Panc1 (cell line): ENCODE measurements at places on chromosomes 13 and 19.

DNA sequence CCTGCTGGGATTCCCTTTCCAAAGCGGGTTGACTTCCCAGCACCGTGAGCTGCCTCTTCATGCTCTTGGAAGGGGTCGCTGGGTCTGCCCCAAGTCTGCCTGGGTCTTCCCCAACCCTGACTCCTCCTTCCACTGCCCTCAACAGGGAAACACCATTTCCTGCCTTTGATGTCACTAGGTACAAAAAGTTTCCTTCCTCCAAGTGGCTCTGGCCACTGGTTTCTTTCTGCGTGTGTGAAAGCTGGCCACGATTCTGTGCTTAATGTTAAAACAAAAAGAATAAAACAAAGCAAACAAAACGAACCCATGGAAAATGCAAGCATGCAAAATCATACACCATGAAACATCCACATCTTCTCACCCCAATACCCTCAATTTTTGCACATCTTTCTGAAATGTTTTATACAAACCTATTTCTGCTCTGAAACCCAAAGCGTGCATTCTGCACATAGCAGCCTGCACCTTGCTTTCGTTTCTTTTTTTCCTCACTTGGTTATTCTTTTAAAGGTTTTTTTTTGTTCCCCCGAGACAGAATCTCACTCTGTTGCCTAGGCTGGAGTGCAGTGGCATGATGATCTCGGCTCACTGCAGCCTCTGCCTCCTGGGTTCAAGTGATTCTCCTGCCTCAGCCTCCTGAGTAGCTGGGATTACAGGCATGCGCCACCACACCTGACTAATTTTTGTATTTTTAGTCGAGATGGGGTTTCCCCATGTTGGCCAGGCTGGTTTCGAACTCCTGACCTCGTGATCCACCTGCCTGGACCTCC is 12.5 kb upstream of the TNFSF9 start:
- no peak for DNase-seq

GRCh38 chr13:40994581-40995230 is 24.4 kb downstream of the ELF1 start:
- DNase-seq = no peak

DNA sequence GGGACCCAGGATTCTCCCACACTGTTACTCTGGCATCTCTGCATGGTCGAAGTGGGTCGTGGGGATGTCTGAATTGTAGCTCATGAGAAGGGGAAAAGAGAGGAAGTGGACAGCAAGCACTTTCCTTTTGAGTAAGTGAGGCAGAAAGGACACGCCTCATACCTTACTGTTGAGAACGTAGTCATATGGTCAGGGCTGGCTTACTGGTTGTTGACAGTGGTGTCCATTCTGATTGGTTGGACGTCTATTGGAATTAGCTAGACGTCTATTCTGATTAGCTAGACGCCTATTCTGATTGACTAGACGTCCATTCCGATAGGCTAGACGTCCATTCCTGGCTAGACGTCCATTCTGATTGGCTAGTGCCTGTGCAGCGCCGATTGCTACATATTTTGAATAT is 12.4 kb downstream of the GRIN2D start:
- no peak for DNase-seq

DNA sequence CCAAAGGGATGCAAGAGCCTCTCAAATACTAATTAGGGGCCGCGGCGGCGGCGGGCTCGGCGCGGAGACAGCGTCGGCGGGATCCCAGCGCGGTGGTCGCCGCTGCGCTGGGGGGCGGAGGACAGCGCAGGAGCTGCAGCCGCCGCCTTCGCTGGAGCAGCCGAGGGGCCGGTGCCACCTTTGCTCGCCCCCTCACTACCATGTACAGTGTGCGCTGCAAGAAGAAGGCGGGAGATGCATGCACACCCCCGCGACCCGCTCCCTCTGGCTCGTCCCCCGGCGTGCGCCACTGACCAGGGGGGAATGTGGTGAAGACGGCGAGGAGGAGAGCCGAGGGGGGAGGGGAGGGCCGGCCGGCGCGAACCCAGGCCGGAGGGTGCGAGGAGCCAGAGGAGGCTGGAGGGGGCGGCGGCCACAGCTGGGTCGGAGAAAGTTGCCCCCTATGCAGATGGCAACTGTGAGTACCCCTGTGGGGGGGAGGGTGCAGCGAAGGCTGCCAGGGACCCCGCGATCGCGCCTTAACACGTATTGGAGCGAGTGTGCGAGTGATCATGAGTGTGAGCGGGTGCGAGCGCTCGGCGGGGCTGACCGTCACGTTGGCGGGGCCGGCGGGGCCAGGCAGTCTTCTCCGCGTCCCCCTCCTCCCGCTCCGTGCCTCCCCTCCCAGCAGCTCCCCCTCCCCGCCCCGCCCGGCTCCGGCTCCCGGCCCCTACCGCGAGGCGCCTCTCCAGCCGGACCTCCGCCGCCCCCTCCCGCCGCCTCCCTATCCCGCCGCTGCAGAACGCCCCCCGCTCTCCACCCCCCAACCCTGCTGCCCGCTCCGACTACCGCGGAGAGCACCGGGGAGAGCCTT is 808 bp downstream of the SLITRK5 start:
- no peak for DNase-seq

- no peak for DNase-seq
Observed at GRCh38 chr13:24636776-24637175, 43.4 kb upstream of the ATP12A start.

DNA sequence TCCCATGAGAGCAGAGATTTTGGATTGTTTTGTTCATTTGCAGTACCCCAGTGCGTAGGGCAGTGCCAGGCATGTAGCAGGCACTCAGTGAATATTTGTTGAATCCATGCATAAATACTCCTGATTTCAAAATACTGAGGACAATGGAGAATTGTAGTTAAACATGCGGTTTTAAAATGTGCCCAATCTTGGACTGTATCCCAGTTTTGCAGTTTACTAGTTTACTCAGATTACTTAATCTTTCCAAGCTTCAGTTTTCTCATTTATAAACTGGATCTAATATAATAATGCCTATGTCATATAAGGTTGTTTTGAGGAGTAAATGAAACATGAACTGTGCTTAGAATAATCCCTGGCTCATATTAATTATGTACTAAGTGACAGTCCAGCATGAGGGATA is 39.0 kb downstream of the RCBTB2 start:
- DNase-seq = no peak

- DNase-seq = no peak
Observed at GRCh38 chr19:6227156-6227935, 52.4 kb downstream of the MLLT1 start.

DNA sequence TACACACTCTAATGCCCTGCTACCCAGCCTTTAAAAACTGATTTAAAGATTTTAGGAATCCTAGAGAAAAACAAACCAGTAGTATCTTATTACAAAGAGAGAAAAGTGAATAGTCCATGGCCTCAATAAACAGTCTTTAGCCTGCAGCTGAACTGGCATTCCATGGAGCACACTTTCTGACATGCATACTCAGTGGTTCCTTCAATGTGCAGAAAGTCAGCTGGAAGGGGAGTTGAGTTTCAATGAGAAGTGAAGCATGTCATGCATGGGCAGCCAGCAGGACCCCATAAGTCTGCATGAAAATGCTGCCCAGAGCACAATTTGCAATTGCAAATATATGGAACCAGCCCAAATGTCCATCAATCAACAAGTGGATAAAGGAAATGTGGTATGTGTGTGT is 273.7 kb downstream of the UQCRFS1 start:
- no peak for DNase-seq

GRCh38 chr19:31232180-31232579 is 117.1 kb downstream of the TSHZ3 start:
- no peak for DNase-seq

GRCh38 chr19:40797963-40798682 is 868 bp upstream of the EGLN2 start:
- DNase-seq = no peak

DNA sequence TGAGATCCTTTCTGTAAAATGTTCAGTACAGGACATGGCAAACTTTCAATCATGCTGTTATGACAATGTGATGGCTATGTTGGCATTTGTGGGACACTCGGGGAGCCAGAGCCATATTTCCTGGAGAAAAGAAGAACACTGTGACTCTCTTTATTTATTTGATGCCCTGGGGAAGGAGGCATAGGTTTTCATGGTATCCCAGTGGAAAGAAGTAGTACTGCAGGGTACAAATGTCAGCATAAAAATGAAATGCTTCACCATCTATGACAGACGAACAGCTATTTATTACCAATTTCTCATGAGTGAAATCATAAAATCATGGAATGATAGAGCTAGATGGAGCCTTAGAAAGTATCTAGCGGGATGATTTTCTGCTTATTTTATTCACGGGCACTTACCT is 217.1 kb downstream of the COL4A1 start:
- DNase-seq = no peak

DNA sequence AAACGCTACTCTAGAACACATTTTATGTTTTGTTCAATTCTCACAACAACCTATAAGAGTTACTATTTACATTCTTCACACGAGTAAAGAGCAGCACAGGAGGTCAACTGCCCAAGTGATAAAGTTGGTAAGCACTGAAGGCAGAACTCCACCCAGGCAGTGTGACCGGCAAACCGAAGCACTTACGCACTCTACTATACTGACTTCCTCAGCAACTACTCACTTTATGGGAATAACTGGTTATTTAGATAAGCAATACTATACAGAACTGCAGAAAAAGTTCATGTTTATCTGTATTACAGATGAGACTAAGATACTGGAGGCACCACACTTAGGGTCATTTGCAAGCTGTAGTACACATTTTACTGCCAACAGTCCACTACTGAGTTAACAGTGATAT is 28.8 kb downstream of the FOXO1 start:
- no peak for DNase-seq

GRCh38 chr13:51324714-51325420 is 14.6 kb upstream of the SERPINE3 start:
- no peak for DNase-seq

- no peak for DNase-seq
Observed at GRCh38 chr19:5115351-5115750, 146.4 kb downstream of the KDM4B start.

GRCh38 chr19:47609906-47610894 is 1.3 kb downstream of the BICRA start:
- no peak for DNase-seq

DNA sequence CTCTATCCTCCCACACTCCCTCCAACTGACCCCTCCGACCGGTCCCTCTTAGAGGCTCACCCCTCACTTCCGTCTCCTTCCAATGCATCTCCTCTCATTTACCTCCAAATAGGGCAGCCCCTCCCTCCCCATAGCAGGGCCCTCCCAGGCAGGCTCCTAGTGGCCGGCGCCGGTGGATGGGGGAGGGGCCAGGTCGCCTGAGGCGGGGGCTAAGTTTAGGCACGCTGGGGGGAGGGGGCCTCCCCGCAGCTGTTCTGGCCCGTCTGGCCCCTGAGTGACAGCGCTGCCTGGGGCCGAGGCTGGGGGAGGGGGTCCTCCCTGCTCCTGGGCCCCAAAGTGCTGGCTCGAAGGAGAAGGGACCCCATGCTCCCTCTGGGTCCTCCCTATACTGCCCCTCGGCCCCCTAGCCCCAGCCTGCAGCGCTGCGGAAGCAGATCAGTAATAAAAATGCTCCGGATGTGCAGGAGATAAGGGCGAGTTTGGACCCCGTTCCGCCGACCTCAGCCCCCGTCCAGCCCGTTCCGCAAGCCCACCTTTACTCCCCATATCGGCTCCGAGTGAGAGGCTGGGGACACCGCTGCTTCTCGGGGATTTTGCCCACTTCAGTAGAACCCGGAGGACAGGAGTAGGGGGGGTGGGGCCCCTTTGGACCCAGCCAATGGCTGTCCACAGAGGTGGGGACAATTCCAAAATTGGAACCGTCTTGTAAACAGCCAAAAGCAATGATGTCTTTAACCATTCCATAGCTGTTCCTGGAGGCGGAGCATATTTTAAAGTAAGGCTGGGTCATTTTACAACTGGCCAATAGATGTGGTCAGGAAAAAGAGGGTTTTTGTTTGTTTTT is 4.0 kb downstream of the RTN2 start:
- no peak for DNase-seq

DNA sequence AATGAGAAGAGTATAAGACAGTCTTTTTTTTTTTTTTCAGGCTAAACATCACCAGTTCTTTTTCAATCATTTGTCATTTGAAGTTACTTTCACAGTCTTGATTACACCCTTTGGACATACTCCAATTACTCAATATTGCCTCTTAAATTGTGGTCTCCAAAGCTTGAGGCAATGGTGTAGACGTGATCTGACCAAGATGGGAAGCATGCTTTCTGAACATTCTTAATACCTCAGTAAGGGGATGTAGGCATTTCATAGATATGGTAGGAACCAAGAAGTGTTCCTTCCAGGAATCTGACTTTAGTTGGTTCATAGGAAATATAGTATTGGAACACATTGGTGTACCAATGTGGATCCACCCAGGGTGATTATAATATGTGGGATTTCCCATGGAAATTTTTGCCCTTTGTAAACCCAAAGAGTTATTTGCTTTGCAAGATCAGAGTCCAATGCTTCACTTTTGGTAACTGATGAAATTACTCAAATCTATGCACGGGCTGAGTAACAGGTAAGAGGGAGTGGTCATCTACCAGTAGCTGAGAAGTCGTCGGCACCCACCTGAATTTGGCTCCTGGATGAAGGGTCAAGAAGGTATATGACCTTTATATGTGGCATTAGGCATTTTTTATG is 62.2 kb downstream of the ERCC5 start:
- no peak for DNase-seq

GRCh38 chr13:40819797-40820315 is 30.4 kb downstream of the SLC25A15 start:
- no peak for DNase-seq

DNA sequence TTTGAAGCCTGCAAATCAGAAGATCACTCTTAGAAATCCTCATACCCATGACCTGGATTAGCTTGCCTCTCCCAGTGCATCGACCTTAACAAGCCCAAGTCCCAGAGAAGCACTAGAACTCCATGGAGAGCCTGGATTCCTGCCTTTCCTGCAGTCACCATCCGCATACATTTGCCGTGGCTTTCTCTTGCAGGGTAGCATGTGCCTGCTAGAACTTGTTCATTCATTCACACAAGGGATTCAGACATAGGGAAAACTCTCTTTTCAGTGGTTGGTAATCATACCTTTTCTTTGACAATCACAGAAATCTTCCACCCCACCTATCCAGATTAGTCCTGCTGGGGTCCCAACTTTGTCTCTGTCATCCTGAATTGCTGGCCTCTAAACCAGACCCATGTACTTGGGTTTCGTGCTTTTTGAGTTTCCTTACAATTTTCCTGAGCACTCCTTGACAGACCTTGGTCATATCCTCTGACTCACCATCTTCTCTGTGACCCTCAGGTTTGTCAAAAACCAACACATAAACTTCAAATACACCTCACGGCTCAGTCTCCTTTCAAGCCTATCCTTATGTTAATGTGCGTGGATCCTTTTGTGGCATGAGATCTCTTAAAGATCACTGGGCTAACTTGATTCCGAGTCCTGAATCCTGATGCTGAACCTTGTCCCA is 355.0 kb downstream of the MYO16 start:
- DNase-seq = no peak

GRCh38 chr19:29503140-29503758 is 22.5 kb upstream of the VSTM2B start:
- no peak for DNase-seq

GRCh38 chr13:108257248-108257647 is 12.3 kb upstream of the TNFSF13B start:
- no peak for DNase-seq
